ENCODE measurements at places on chromosomes 4 and X. TPM values are rescaled to one million over a fixed set of nuclear protein-coding genes. Genes with fewer than 3 reads are reported as not detected.

Gene SORCS2
- total RNA-seq = not detected

Gene NCBP2L
- not detected for total RNA-seq

Gene NLGN4X
- total RNA-seq = not detected

Gene ANK2
- 8.1 TPM for total RNA-seq

Gene MAGEA8
- not detected for total RNA-seq

Gene ART3
- total RNA-seq = not detected

Gene POU4F2
- not detected for total RNA-seq

Gene FAM184B
- total RNA-seq = not detected

Gene DGKK
- total RNA-seq = not detected

Gene UNC5C
- not detected for total RNA-seq

Gene CLGN
- total RNA-seq = 0.30 TPM

Gene GDPD2
- not detected for total RNA-seq

Gene MAGEC3
- total RNA-seq = not detected

Gene CENPI
- 12.3 TPM for total RNA-seq

DNA sequence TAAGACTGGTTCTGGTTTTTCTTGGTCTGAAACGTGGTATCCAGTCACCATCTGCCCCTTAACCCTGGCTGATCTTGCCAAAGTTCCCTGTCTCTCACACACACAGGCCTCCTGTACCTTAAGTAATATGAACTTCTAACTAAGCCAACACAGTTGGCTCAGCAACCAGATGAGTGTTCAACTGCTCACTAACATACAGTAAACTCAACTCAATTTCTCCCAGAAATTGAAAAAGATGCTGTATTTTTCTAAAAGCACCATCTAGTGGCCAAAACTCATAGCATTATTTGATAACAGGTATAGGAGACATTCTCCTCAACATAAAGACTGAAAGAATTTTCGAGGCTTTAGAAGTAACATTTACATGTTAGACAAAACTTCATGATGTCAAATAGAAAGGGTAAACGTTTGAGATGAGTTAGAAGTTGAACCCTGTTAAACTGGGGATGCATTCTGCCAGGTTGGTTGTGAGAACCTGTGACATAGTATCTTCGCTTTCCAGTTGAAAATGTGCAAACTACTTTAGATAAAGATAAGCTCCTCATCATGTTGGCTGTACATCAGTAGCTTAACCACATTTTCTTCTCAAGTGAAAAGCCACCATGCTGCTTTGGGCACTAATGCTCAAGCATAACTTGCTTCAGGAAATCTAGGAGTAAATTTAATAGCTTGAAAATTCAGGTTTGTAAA, 31.2 kb downstream of the CCNI start:
- DNase-seq = peak; percentile 53

DNA sequence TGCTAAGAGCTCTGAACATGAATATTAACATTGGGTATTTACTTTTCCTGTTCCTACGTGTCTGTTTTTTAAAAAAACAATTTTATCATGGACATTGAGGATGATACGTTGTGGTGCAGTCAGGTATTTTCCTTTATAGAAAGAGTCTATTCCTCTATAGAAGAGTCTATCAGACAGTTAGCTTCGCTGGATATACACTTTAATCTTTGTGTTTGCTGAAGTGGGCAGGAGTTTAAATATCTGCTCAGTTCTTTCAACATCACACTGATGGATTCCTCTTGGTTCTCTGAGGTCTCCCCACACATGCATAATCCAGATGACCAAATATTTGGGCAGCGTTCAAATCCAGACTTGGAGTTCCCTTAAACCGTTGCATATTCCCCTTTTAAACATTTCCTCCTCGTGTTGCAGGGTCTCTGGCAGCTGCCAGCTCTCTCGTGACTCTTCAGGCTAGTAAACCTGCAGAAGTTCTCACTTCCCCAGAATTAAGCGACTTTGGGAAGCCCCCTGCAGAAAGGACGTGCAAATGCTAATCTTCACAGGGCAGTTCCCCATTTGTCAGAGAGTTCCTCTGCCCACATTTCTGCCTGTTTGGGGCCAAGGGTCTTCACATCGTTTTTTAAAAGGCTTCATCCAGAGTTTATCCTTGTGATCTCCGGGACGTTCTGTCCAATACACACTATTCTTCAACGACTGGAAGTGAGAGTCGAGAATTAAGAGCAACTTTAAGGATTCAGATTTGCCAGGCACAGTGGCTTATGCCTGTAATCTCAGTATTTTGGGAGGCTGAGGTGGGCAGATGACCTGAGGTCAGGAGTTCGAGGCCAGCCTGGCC, 20.5 kb upstream of the DHRSX start:
- no peak for DNase-seq

- no peak for DNase-seq
Measured at GRCh38 chr4:127506283-127506682, 126.5 kb upstream of the INTU start.

DNA sequence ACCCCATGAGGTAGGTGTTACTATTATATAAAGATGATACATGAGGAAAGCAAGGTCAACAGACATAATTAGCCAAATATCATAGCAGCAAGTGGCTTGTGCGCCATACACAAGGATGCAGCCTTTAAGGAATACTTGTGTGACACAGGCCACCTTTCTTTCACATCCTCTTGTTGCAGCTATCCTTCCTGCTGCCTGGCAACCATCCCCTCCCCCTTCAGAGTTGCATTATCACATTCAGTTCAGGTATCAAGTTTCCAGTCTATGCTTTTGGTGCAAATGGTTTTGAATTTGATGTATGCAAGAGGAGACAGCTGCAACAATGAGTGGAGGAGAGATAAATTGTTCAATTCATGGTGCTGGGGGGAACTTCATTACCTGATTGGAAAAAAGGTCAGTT, 6.4 kb downstream of the ZCCHC18 start:
- DNase-seq = no peak

GRCh38 chr4:106818764-106819163, 217.3 kb downstream of the DKK2 start:
- DNase-seq = no peak

DNA sequence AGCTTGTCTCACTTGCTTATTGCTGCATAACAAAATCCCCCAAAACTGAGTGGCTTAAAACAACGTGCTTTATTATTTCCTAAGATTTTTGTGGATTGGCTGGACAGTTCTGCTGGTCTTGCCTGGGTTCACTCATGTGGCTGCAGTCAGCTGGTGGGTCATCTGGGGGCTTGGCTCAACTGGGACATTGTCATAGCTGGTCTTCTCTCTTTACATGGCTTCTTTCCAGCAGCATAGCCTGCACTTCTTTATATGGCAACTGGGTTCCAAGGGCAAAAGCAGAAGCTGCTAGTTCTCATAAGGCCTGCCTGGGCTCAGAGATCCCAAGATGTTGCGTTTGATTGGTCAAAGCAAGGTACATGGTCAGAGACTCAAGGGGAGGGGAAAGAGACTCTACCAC, 33.7 kb upstream of the STAG2 start:
- no peak for DNase-seq

- no peak for DNase-seq
Measured at GRCh38 chr4:91345632-91346031, 958.1 kb upstream of the GRID2 start.

GRCh38 chr4:163415668-163416067, 57.9 kb downstream of the TKTL2 start:
- DNase-seq = no peak

GRCh38 chr4:99783940-99784339, 32.7 kb upstream of the DAPP1 start:
- DNase-seq = no peak

DNA sequence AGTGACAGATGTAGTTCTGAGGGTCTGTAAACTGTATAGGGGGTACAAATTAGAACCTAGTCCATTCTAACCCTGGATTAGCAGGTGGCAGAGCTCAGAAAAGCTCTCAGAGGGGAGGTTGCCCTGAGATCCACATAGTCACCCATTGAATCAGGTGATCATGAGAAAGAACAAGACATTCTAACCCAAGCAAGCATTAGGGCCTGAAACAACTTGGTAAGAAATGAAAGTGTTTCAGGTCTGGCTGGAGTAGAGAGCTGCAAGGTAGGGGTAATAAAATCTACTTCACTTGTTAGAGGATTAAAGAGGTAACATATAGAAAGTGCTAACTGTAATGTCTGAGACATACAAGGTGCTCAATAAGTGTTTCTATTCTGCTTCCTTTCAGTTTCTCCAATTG, 8.8 kb upstream of the BMP2K start:
- no peak for DNase-seq

GRCh38 chr4:21413807-21414370, 534.7 kb downstream of the KCNIP4 start:
- DNase-seq = no peak

DNA sequence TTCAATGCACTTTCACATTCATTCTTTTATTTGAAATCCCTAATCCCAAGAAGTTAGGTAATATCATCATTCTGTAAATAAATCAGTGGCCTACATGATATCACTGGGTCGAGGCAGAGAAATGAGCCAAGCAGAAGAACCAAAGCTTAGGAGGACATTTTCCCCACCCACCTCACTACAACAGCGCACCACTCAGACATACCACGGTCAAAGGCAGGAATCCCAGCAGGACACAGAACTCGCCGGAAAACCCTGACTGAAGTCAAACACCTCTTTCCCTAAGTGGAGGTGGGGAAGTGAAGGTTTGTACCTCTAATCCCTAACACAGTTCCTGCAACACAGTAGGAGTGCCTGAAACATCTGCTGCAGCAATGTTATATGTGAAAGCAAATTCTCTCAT, 21.5 kb downstream of the RELL1 start:
- no peak for DNase-seq

- DNase-seq = no peak
Measured at GRCh38 chr4:123649250-123649644, 252.7 kb downstream of the SPRY1 start.

DNA sequence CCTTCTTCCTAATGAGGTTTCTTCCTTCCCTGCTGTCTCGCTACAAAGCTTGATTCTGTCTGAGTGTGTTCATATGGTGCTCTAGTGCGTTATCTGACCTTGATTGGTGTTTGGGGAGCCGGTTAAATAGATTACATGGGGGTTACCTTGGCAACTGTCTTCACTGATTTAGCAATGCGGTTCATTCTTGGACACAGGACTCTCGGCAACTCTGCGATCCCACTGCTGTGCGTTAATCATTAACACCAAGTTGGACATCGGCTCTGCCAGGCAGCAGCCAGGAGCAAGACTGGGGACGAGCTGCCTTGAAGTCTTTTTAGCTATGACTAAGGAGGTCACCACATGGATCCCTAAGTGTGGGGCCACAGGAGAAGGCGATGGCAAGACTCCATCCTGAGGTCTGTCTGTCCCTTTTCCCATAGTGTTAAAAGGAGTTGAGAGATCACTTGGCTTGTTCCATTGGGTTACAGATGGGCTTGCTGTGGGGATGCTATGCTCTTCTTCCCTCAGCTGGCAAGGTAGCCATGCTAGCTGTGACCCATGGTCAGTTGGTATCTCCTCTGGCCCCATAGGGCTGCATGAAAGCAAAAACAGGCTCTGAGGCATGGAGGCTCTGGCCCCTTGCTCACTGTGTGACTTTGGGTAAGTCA, 93.4 kb upstream of the MAMLD1 start:
- no peak for DNase-seq

- DNase-seq = peak; percentile 27
Measured at GRCh38 chr4:86894455-86894854, 2.2 kb upstream of the C4orf36 start.

DNA sequence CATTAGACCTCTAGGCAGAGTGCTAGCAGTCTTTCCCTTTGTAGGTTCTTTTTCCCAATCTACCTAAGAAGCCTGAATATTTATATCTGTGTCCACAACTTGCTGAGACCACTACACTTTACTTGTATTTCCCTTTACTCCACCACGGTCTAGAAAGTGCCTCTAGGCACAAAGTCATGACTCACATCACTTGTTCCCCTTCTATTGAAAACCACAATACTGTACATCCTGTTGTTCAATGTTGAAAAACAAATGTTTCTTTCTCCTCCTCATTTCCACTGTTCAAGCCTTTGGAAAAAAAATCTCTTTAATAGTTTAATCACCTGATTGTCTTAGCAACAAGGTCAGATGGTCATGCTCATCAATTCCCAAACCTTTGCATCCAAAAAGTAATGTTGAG, 326.7 kb downstream of the GUCY2F start:
- DNase-seq = no peak

DNA sequence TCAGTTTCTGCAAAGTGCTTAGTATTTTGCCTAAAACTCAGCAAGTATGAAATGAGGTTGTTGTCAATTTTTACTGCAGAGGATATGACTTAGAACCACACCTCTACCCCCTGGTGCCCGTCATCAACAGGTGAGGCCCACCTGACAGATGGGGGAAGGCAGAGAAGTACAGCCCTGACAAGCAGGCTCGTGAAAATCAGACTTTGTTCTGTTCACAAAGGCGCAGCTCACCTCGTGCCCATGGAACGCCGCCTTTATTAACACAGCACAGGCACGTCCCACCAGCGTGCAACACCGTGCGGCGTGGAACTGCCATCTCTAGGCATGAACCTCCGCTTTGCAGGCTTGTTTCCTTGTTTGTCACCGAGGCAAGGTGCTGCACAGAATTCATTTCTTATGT, 13.3 kb downstream of the CYP4V2 start:
- no peak for DNase-seq

- DNase-seq = no peak
Measured at GRCh38 chr4:181018913-181019312, 1224.3 kb upstream of the TENM3 start.

DNA sequence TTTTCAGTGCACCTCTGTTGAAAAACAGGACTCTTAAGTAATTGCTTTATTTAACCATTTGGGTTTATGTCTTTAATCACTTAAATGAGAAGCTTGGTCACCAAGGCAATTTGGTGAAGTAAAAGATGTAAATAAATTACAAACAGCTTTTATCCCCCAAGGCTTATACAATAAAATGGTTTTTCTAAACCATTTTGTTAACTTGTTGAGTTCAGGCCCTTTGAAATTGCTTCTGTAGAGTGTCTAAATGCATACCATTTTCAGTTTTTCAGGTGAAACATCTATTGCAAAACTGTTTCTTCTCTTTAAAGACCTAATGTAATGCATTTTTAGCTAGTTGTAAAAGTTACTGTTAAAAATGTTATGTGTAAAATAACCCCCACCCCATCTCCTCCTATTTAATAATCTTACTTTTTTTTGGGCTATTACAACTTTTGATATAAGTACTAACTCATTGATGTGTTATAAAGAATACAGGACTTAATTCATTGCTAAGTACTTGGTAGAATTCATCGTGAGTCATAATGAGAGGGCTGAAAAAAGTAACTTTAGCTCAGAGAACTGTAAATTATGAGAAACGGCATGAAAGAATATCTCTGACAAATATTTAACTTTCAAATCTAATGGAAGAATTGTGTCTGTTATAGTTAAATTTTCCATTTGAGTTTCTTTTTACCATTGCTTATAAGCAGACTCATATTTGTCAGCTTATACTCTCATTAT, 4.5 kb downstream of the RAPGEF2 start:
- DNase-seq = no peak
